ENCODE measurements at places on chromosomes 16 and 17.

GRCh38 chr17:72135546-72136325, 14.9 kb downstream of the SOX9 start:
- no peak for DNase-seq

DNA sequence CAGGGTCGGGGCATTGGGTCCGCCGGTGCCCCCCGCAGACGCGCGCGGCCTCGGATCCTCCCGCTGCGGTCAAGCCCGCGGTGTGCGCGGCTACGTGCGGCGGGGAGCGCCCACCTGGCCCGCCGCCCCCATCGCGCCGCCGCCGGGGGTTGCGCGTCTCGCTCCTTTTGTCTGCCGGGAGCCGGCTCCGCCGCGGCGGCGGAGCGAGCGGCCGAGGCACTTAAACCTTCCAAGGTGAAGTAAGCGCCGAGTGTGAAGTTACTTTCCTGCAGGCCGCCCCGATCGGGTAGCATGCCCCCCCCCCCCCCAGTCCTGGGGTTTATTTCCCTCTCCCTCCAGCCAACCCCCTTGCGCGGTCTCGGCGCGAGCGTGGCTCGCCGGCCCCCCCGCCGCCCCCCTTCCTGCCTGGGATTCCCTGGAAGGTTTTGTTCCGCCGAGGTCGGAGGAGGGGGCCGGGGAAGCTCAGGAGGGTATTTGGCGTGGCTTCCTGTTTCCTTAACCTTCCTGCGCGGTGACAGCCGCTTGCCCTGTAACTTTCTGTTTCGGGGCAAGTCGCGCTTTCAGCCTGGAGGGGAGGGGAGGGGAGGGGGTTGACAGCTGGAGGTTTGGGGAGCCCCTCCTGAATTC, 56.6 kb upstream of the GSE1 start:
- DNase-seq, result no peak

DNA sequence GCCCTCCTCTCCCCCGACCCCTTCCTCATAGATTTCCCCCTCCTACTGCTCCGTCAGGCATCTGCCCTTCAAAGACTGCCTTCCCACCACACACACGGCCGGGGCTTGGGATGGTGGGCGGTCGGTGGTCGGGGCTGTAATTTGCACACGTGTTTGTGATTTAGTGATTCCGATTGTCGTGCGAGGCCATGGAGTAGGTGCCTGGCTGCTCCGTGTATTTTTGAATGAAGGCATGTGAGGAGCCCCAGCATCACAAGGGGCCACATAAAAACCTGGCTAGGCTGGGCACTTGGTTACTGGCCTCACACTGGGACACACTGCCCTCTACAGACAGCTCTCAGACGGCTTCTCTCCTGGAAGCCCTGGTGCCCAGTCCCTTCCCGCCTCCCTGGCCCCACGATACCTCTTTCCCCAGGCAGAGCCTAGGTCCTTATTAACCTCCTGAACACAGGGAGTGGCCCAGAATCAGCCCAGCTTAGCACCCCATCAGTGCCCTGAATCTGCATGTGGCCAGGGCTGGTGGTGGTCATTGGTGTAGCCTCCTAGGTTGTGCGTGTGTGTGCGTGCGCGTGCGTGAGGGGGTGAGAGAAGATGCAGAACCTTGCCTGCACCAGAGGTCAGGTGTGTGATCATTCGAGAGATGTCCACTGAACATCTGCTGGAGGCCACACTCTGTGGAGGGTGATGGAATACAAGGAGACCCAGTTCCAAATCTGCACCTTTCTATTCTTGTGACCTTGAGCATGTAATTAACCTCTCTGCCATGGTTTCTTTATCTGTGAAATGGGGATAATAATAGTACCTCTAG, 1.3 kb upstream of the SOCS1 start:
- peak; percentile 90 for DNase-seq

DNA sequence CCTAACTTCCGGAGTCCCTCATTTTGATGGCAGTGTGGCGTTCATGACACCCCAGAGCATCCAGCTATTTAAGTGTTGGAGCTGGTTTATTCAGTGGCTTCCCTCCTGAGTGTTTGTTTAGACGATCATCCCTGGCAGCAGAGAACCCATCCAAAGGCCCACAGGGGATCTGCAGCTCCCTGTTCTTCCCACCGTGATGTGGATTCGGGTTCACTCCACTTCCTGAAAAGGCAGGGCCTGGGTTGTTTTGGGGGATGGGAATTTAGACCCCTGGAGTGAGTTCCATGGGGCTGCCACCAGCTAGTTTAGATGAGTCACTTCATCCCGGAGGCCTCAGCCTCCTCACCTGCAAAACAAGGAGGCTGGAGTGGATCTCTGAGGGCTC, 2.3 kb downstream of the KSR1 start:
- no peak for DNase-seq

DNA sequence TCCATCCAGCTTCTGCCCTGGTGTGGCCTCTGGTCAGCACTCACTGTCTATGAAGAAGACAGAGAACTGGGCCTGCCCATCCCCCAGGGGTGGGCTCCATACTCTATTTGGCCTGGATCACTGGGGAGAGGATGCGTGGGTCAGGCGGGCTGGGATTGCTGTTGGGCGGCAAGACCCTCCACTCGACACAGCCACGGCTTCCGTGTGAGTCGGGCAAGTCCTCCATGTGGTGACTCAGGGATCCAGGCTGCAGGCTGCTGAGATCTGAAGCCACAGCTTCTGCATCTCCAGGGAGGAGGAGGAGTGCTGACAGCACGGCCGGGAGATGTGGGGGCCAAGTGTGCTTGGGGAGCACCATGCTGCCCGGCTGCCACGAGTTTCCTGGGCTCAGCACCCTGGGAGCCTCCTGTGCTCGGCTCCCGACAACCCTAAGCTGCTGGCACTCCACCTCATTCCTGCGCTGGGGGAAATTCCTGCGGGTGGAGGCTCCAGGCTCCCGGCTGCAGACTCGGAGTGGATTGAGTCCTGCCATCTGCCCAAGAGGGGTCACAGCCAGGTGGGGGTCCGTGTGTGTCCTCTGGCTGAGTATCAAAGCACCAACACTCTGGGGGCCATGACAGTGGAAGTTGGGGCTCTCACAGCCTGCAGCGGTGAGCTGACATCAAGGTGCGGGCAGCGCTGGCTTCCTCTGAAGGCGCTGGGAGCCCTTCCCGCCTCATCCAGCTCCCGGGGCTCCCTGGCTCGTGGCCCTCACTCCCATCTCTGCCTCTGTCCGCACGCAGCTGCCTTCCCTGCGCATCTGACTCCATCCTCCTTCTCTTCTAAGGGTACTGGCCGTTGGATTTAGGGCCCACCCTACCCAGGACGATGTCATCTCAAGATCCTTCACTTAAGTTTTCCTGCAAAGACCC, 24.4 kb upstream of the CBFA2T3 start:
- DNase-seq, result no peak

DNA sequence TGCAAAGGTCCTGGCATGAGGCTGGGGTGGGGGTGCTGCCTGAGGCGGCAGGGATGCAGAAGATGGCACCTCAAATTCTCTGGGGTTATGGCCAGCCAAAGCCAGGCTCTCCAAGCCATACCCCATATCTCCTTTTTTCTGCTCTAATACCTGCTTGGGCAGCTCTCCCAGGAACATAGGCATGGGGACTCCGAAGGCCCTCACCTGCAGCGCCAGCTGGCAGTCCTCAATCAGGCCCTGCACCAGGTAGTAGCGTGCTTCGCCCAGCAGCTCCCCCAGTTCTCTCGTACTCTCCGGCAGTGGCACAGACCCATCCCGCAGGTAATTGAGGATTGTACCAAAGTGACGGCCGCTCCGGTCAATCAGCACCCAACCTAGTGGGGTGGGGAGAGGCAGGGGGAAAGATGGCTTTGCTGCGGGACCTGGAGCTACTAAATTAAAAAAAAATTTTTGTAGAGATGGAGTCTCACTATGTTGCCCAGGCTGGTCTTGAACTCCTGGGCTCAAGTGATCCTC, 3.0 kb downstream of the KCTD13 start:
- DNase-seq, result no peak

DNA sequence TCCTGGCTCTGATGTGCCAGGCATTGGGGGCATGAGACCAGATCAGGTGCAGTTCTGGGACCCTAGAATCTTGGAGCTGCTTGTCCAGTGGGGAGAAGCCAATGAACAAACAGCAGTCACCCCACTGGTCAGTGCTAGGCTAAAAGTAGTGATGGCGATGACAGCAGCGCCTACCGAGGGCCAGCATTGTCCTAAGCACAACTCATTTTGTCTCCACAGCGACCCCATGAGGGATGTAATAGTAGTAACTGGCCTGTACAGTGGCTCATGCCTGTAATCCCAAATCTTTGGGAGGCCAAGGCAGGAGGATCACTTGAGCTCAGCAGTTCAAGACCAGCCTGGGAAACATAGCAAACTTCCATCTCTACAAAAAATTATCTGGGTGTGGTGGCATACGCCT, 6.2 kb downstream of the SMCR8 start:
- no peak for DNase-seq

DNA sequence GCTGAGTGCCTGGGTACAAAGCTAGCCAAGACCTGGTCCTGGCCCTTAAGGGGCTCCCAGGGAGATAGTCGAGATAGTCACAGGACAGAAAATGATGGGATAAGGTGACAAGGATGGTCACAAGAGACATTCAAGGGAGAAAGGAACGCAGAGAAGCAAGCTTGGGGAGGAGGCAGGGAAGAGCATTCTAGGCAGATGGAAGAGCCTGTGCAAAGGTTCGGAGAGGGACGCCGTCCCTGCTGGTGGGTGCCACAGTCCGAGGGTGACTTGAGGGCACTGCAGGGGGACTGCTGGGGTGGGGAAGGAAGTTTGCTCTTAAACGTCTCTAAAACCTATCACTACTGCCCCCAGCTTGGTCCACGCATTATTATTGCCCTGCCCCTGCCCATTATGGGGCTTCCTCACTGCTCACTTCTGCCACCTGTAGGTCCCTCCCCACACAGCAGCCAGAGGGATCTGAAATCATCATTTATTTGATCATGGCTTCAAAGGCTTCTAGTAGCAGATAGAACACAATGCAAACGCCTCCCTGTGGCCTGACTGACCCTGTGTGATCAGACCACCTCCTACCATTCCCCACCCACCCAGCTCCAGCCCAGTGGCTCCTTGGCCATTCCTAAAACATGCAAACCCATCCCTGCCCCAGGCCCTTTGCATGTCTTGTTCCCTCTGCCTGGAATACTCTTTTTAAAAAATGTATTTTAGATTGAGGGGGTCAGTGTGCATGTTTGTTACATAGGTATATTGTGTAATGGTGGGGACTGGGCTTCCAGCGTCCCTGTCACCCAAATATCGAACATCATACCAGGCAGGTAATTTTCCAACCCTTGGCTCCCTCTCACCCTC, 60.3 kb downstream of the RMI2 start:
- DNase-seq, result no peak

- no peak for DNase-seq
These were observed 8.3 kb upstream of the MYH4 start for GRCh38 chr17:10477701-10478100.

DNA sequence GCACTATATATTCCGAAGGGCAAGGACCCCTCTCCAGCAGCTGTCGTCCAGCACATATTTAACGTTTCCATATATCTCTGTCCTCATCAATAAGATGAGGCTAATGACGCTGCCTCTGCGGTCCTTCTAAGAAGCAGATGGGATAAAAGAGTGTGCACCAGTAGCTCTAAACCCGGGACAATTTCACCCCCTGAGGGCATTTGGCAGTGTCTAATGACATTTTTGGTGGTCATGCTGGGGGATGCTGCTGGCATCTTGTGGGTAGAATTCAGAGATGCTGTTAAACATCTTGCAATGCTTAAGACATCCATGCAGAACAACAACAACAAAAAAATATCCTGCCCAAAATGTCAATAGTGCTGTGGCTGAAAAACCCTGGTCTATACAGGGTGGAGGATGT, 372.9 kb downstream of the CDH13 start:
- no peak for DNase-seq

All from Ammon's horn (tissue), 1 donor.